Coronary artery (tissue), 2 donors: ENCODE measurements at places on chromosomes 1 and 21.

GRCh38 chr1:234322979-234323378, 50.3 kb upstream of the COA6 start:
- DNase-seq: no peak

DNA sequence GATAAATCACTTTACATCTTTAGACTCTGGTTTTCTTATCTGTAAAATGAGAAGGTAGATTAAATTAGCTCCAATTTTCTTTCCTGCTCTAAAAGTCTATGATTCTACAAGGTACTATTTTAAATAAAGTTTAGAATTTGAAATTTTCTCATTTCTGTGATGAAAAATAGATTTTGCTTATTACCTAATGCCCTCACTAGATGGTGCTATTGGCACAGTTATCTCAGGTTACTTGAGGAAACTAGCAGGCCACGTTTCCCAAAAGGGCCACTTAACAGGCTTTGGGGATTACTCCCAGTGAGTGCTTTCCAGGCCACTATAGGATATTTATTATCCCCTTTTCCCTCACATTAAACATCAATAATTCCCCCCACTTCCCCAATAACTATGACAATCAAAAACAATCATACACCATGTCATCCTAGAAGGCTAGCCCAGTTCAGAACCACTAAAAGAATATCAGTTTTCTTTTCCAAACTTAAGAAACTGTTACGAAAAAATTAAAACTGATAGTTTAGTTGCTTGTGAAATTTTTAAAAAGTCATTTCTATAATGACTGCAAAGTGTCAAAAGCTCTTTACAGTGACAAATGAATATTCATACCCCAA, 30.6 kb downstream of the OMA1 start:
- DNase-seq: no peak

- DNase-seq: no peak
These were observed 45.2 kb downstream of the CAMK2N1 start for GRCh38 chr1:20440785-20441200.

DNA sequence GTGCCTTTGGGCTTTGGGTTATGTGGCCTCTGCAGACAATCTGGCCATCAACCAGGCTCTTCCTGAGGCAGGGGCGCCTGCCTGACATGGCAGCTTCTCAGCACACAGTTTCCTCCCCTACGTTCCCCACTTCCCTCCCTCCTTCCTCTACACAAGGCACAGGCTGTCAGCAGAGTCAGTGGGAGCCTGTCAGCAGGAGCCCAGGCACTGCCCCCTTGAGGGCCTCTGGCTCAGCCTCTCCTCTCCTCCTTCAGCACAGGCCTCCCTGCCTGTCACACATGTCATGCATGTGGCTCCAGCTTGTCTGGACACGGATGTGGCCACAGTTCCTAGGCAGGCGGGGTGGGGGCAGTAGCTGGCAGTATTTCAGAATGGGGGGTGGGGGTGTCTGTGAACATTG, 52.2 kb upstream of the ARTN start:
- DNase-seq: no peak
